ENCODE measurements at places on chromosomes 12 and 14. TPM values are rescaled to one million over a fixed set of nuclear protein-coding genes. Genes with fewer than 3 reads are reported as not detected.
A peak's percentile ranks its signal among the peaks of the same experiment; 100 is the strongest.

NRXN3 gene
- 1.5 TPM for polyA plus RNA-seq

DNA sequence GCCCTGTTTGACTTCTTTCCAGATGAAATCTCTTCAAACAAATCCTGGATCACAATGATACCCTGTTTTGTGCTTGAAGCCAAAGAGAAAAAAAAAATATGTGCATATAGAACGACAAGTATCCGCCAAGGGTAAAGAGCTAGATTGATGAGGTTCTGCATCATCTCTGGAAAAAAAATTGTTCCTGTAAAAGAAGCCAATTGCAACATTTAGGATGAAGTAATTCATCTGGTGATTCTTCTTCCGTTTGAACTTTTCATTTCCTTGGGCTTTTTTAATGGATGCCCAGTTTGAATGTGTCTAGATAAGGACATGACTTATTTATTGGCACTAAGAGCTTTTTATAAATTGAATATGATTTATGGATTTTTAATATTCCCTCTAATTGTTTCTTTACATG is 38.1 kb upstream of the NPAS3 start:
- DNase-seq: no peak

DNA sequence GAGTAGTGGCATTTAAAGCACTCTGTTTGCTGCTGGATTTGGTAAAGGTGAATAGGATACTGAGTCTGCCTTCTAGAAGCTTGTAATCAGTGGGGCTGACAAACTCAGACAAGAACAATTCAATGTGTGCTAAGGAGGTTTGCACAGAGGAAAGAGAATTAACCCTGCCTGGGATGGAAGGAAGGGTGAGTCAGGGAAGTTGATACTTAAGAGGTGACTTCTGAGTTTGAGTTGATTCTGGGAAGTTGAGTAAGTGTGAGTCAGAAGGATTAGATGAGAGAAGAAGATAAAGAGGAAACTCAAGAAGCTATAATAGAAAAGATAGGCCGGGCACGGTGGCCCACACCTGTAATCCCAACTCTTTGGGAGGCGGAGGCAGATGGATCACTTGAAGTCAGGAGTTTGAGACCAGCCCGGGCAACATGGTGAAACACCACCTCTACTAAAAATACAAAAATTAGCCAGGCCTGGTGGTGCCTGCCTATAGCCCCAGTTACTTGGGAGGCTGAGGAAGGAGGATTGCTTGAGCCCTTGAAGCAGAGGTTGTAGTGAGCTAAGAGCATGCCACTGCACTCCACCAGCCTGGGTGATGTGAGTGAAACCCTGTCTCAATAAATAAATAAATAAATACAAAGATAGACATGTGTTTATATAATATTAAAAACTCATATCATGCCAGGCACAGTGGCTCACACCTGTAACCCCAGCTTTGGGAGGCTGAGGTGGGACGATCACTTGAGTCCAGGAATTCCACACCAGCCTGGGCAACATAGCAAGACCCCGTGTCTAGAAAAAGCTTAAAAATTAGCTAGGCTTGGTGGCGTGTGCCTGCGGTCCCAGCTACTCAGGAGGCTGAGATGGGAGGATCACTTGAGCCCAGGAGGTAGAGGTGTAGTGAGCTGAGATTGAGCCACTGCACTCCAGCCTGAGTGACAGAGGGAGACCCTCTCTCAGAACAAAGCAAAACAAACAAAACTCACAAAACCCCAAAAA is 126.8 kb upstream of the CPM start:
- no peak for DNase-seq

GRCh38 chr12:11673666-11674461 is 24.4 kb downstream of the ETV6 start:
- DNase-seq: no peak

DNA sequence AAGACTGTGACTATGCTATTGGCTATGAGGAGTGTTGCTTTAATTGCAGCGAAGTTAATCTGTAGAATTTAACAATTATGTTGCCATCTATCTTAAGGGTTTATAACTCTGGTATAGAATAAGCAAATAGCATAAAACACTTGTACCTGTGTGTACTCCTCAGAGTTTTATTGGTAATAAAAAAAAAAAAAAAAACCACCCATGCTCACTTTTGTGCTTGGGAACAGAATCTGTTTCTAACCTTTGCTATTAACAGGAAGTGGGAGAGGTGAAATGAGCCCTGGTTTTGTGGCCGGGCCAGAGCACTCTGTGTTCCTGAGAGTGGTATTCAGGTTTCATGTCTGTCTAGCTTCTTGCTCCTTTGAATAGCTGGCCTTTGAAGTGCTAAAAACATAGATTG is 53.1 kb downstream of the PDE3A start:
- DNase-seq: peak; percentile 33

DNA sequence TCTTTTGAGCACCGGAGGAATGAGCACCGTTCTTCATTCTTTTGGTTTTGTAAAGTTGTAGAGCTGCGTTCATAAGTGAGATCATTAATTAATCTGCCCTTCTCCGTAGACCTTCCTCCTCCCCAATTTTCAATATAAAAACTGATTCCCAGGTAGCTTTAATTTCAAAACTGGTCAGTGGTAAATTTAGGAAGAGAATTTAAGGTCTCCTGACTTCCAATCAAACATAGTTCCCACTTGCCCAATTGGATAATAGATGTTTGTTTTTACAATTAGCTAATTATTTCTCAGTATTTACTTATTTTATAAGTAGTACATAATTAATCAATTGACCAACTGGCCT is 27.2 kb upstream of the YBX3 start:
- DNase-seq: no peak

DNA sequence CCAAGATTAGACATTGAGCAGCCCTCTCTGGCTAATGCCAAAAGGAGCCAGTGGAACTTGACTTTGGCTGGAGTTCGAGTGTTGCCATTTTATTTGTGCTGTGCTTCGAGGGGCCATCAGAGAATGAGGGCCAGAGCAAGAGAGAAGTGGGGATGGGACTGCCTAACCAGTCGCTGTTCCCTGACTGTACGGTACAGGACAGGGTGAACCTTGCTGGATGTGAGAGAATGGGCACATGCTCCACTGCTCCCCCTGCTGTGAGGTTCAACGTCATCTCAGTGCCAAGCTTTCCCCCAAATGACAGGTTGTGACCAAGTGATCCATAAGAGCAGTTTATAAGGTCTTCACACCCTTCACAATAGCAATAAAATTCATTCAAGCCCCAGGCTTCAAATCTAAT is 55.1 kb upstream of the BCL11B start:
- no peak for DNase-seq

Data from kidney (tissue), 22 donors.